ENCODE measurements at places on chromosomes 16 and 17.

GRCh38 chr16:49632086-49632794 is 223.7 kb downstream of the ZNF423 start:
- no peak for DNase-seq

GRCh38 chr16:56198006-56198754 is 6.9 kb downstream of the GNAO1 start:
- no peak for DNase-seq

- no peak for DNase-seq
Measured at GRCh38 chr17:64099543-64099942, 30.4 kb downstream of the ERN1 start.

DNA sequence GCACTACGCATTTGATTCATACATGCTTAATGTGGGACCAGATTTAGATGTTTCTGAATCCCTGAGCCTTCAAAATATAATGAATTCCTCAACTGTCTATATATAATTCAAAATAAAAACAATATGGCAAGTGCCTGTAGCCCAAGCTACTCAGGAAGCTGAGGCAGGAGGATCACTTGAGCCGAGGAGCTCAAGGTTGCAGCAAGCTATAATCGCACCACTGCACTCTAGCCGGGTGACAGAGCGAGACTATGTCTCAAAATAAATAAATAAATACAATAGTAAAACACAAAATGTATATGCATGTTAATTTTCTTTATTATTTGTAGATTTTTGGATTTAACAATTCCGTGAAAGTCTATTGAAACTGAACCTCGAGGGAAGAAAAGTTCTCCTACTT is 50.6 kb upstream of the IRX6 start:
- DNase-seq = no peak

- DNase-seq = no peak
Measured at GRCh38 chr17:55731586-55732250, 9.1 kb upstream of the TMEM100 start.

- no peak for DNase-seq
Measured at GRCh38 chr16:53770641-53771040, 66.7 kb downstream of the FTO start.

DNA sequence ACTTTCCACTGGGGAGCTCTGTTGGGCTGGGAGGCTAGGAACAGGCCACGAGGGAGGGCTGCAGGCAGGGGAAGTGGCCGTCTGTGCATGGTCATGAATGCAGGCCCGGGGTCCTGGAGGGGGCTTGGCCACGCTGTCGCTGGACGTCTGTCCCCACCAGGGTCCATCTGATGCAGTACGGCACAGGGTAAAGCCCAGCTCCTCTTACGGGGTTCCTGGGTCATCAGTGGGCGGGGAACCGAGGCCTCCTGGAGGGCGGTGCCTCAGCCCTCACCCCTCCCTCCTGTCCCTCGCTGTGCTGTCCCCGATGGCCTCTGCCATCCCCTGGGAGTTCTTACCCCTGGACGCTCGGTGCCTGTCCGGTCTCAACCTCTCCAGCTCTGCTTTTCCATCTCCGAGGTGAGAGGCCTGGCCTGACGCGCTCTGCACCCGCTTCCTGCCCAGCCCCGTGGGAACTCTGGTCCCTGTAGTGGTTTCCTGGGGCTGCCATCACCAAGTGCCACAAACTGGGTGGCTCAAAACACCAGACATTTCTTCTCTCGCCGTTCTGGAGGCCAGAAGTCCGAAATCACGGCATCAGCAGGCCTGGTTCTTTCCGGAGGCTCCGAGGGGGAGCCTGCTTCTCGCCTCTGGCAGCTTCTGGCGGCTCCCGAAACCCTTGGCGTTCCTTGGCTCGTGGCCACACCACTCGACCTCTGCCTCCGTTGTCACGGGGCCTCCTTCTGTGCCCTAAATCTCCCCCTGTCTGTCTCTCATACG is 182.8 kb downstream of the SEC14L1 start:
- no peak for DNase-seq

GRCh38 chr17:49817993-49818392 is 29.5 kb downstream of the KAT7 start:
- DNase-seq = no peak

DNA sequence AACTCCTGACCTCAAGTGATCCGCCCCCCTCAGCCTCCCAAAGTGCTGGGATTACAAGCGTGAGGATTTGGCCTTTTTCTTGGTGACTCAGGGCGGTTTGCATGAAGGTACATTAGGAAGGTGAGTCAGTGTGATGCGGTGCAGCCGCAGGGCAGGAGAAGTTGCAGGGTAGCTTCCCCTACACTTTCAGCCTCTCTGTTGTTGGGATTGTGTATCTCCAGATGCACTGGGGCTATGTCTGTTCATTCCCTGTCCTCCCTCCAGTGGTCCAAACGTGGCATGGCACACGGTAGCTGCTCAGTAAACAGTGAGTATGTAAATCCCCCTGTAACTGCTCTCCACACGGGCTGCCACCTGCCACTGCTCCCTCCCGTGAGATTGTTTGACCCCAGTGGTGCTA is 109.1 kb upstream of the CDC42EP4 start:
- no peak for DNase-seq

GRCh38 chr16:68310437-68310773 is 341 bp downstream of the SLC7A6OS start:
- no peak for DNase-seq

DNA sequence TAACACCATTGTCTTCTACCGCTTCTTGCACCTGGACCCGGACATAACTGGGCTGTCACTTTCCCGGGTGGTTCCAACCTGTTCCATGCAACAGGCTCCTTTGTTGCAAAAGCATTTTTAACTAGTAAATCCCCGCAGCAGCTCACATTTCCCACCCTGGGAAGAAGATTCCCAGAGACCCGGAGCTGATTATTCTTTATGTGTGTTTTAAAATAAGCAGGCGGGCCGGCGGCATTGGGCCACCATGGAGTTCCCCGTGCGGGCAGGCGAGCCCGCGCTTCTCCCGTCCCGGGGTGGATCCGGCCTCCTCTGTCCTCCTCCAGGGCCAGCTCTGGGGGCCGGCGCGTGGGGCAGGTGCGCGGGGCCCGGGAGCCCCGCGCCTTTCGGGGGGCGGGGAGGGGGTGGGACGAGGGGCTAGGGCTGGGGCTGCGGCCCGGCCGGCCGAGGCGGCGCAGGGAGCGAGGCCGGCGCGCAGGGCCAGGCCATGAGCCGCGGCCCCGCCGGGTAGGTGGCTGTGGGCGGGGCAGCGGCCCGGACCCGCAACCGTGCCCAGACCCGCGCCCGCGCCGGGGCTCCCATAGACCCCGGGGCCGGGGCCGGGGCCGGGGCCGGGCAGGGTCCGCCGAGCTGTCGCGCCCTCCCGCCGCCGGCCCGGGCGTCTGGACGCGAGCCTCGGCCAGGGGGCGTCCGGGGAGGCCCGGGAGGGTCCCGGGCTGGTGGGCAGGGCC is 1.7 kb downstream of the CRAMP1 start:
- no peak for DNase-seq

GRCh38 chr17:56262803-56263202 is 109.5 kb downstream of the ANKFN1 start:
- DNase-seq = no peak

GRCh38 chr16:2777903-2778629 is 986 bp upstream of the ELOB start:
- no peak for DNase-seq

GRCh38 chr17:81803728-81804558 is at the start of gene GCGR:
Gene GCGR, plus strand, starts transcription at chr17:81804150. Its CDS starts 4,869 bp downstream, at chr17:81809019.
- DNase-seq = no peak

DNA sequence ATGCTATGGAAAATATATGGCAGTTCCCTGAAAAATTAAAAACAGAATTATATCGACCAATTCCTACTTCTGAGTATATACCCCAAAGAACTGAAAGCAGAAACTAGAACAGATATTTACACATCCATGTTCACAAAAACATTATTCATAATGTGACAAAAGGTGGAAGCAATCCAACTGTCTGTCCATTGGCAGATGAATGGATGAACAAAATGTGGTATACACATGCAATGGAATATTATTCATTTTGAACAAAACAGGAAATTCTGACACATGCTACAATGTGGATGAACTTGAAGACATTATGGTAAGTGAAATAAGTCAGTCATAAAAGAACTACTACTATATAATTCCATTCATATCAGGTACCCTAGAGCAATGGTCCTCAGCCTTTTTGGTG is 263.5 kb upstream of the AXIN2 start:
- no peak for DNase-seq

DNA sequence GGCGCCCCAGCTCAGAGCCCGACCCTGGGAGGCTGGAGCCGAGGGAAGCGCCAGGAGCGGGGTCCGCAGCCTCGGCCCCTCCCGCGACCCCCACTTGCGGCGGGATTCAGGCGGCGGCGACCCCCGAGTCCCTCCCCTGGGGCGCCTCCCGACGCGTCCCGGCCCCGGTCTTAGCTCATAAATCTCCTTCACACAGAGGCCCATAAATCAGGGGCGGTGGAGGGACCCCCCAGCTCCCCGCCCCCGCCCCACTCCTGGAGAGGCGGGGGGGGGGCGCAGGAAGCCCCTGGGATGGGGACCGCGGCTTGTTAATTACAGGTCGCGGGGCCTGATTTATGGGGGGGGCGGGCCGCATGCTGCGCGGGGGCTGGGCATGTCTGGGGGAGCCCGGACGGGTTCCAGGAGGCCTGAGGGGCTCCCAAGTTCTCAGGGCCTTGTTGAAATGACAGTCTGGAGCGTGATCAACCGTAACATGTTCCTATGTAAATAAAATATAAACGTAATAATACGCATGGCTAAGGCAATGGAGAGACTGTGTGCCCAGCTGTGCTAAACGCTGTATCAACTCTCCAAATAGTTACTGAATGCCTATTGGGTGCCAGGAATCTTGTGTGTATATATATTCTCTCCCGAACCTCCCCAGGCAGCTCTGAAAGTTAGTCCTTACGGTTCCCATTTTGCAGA is 10.0 kb upstream of the BHLHA9 start:
- DNase-seq = no peak

DNA sequence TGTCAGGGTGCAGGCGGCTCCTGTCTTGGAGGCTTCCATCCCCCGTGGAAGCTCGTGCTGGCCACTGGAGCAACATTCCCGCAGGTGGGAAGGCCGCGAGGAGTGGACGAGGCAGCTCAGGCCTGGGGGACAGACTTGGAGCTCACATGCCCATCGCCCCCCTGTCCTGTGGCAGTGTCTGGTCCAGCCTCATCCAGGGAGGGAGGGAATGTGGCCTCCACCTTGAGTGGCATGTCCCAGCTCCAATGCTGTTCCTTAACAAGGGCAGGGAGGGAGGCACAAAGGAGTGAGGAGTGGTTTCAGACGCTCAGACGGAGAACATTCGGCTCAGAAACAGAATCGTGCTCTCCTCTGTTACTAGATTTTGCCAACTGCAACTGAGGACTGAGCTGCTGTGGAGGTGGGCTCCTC is 159.4 kb upstream of the CHMP6 start:
- DNase-seq = no peak

- no peak for DNase-seq
Measured at GRCh38 chr17:45060382-45060796, 728 bp upstream of the NMT1 start.

DNA sequence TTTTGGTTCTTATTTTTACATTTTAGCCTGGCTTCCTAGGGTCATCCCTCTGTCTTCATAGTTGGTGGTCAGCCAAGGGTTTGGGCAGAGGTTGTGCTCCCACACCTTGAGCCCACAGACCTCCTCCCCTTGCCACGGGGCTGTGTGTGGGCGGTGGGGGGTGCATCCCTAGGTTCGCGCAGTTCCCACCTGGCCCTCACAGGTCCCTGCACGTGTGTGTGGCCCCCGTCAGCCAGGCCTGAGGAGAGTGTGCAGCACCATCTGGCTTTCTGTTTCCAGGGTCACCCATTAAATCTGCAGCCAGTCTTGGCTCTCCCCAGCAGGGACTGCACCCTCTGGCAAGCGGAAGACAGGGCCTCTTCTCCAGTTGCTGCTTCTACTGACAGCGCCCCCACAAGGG is 13.6 kb upstream of the OGFOD3 start:
- DNase-seq = no peak

- DNase-seq = no peak
Measured at GRCh38 chr17:19897090-19897837, 29.5 kb upstream of the ULK2 start.

DNA sequence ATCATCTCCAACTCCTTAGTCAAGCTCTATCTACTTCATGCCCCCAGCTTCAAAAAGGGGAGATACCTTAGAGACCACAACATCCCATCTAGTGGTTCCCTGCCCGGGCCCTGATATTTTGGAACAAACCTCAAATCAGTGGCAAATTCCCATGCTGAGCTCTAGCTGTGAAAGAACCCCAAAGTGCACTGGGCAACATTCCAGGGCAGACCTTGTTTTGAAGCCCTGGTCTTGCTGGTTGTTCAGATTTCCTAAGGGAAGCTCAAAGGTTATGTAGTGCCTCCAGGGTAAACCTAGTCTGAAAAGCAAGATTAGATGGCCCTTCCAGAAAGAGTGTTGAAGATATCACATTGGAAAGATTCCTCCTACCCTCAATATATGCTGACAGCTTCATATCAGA is 16.3 kb downstream of the FAM117A start:
- no peak for DNase-seq

DNA sequence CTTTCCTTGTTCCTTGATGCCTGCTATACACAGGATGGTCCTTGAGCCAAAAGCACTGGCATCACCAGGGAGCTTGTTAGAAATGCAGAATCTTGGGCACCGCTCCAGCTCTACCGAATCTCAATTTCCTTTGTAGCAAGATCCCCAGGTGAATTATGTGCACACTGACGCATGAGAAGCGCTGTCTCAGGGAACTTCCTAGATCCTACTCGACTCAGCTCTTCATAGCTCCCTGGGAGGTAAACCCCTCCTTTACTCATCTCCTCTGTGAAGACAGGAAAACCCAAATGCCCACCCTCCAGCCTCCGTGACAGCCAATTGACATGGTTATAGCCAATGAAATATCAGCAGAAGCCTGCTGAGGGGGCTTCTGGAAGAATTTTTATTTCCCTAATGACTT is 4.1 kb downstream of the USP31 start:
- no peak for DNase-seq

DNA sequence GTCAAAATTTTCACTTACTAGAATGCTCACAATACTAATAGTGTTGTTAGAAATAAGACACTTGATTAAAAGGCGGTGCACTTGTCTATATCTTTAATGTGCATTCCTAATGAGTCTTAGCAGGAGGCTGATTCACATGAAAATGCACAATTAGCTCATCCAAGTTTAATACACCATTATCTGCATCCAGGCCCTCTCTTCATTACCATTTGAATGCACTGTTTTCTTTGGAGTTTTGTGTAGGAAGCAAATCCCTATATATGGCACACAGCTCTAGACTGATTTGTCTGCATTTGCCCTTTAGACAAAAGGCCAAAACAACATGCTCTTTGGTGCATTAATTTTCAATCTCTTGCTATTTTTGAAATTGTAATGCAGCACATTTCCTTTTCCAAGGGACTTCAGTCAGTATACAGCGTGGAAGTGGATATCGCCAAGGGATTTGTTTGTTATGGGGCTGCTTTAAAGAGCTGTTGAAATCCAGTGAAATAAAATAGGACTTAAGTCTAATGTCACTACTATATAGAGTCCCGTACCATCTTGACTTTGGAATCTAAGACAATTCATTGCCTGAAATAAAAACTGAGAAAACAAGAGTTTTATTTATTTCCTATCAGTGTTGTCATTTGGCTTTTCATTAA is 257.6 kb upstream of the CPHXL start:
- DNase-seq = no peak

All from esophagus squamous epithelium (tissue), 5 donors.